CD4-positive, alpha-beta T cell treated with Interleukin-6 at 100 ng/mL for 8 hours (primary cell): ENCODE measurements at places on chromosomes 2 and 18.

- no peak for DNase-seq
These were observed 35.4 kb upstream of the METAP1D start for GRCh38 chr2:171964308-171964707.

GRCh38 chr2:135218426-135218825 lies 166.3 kb downstream of the RAB3GAP1 start:
- DNase-seq, result no peak

DNA sequence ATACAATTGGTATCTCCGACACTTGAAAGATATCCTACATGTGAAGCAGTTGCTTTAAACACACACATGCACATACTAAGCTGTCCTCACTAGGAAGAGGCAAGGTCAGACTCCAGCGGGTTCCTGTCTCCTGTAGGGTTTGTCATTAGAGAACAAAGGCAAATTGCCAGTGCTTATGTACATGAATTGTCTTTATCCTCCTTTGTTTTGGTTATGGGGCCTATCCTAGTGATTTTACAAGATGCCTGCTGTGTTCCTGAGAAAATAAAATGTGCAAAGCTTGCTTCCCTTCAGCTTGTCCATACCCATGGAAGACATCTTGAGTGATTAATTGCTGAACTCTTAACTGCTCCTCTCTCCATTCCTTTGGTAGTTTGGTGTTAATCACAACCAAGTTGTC lies 86.7 kb upstream of the SLC39A10 start:
- no peak for DNase-seq

GRCh38 chr2:21326152-21326551 lies 202.4 kb downstream of the TDRD15 start:
- DNase-seq, result no peak

- no peak for DNase-seq
These were observed 165.8 kb upstream of the TCF4 start for GRCh38 chr18:55753643-55754263.

- DNase-seq, result no peak
These were observed 814.5 kb upstream of the RAB6C start for GRCh38 chr2:129165006-129165405.

GRCh38 chr2:136207030-136207623 lies 89.2 kb upstream of the CXCR4 start:
- DNase-seq, result no peak

DNA sequence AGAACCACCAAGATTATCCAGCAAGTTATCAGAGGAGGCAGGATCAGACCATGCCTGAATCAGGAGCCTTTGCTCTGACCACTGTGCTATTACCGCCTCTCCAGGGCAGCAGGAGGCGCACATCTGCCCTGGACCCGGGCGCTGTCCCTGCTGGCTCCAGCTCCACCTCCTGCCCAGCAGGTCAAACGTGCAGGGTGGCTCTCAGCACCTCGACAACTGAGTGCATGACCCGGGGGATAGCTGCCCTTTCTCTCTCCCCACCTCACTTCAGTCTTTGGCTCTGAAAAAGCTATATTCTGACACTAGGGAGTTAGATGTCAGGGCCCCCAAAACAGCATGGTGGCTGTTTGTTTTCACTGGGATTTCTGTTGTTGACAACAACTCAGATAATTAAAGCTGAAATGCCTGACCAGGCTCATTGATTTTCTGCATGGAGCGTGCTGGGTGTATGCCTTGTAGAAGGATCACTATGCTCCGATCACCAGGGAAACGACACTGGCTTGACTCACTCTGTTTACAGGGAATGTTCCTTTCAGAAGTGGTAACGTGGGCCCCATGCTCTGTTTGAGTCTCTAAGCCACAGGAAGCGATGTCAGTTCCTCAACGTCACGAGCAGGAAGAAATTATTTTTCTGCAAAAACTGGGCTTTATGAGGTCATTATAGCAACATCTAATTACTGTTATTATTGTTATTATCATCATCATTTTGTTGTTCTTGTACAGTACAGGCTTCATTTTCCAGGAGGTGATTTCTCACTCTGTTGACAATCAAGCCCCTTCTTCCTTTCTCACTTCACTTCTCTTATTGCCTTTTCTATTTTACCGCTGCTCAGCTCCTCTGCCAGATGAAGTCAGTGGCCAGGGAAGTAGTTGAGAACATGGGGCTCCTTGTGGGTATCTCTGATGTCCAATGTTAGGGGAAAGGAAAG lies 125.6 kb downstream of the PLB1 start:
- DNase-seq, result peak; percentile 84

GRCh38 chr18:37657493-37657892 lies 91.9 kb upstream of the CELF4 start:
- DNase-seq, result no peak

GRCh38 chr18:38940475-38940862 lies 1374.9 kb upstream of the CELF4 start:
- no peak for DNase-seq

DNA sequence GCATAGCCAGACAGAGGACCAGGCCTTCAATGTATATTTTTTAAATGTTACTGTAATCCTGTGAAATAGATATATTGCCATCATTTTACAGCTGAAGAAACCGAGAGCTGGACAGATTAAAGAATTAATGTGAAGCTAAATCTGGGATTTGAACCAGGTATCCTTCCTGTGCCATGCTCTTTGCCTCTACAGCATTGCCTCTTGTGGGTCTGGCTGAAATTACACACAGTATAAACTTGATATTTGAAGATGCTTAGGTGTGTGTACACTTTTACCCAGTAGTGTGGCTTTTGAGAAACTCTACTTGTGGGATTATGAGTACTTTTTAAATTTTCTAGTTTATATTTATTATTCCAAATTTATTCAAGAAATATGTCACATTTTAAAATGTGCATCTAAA lies 264.5 kb downstream of the CNTNAP5 start:
- no peak for DNase-seq

DNA sequence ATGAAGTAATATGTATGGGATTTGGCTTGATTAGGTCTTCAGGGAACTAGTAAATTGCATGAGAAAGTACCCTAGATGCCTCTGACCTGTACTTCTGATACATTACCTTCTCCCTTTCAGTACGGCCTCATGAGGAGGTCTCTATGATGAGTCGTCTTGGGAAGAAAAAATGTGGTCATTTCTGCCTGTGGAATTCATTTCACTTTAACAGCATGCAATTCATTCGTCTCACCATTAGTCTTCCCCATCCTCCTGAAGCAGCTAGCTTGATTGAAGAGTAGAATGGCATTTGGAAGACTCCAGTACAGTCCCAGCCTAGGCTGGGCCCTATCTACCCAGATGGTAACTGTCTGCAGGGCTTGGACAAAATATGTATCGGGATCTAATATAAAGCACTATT lies 52.2 kb downstream of the TMX3 start:
- no peak for DNase-seq

- DNase-seq, result no peak
These were observed 18.2 kb downstream of the GNLY start for GRCh38 chr2:85712336-85712735.

- no peak for DNase-seq
These were observed 601.2 kb downstream of the ADCYAP1 start for GRCh38 chr18:1505856-1506255.

- DNase-seq, result no peak
These were observed 96.2 kb upstream of the STK39 start for GRCh38 chr2:168343586-168343985.

- no peak for DNase-seq
These were observed 47.7 kb downstream of the HS6ST1 start for GRCh38 chr2:128270672-128271596.

GRCh38 chr18:5073026-5073944 lies 123.8 kb downstream of the AKAIN1 start:
- DNase-seq, result peak; percentile 11

DNA sequence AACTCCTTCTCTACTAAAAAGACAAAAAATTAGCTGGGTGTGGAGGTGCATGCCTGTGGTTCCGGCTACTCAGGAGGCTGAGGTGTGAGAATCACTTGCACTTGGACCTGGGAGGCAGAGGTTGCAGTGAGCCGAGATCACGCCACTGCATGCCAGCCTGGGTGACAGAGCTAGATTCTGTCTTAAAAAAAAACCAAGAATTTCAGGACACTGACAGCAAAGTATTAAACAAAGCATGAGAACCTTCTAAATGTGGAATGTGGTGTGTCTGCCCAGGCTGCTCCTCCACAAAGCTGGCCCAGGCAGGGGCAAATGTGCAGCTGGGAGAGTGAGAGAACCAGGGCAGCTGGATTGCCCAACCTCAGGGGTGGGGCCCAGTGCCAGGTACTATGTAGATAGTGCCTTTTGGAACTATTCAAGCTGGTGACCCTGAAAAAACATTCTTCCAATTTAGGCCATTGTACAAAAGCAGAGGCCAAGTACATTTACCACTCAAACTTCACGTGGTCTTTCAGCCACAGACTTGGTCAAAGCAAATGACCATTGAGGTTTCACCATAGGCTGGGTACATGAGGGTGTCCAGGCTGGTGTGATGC lies 6.7 kb upstream of the UGT1A5 start:
- DNase-seq, result no peak

DNA sequence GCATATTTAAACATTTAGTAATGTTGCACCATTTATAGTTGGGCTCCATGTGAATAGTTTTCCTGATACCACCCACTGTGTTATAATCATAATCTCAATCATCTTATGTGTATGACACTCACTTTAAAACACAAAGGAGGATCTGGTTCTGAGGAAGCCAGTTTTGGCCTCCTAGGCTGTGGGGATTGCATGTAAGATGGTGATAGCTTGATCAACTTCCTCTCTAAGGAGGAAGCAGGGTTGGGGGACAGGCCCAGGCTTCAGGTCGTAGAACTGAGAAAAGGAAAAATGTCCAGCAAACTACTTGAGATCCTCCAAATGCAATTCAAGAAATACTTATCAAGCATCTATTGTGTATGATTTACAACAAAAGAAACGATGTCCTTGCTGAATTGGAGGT lies 4.9 kb upstream of the PPM1B start:
- no peak for DNase-seq

DNA sequence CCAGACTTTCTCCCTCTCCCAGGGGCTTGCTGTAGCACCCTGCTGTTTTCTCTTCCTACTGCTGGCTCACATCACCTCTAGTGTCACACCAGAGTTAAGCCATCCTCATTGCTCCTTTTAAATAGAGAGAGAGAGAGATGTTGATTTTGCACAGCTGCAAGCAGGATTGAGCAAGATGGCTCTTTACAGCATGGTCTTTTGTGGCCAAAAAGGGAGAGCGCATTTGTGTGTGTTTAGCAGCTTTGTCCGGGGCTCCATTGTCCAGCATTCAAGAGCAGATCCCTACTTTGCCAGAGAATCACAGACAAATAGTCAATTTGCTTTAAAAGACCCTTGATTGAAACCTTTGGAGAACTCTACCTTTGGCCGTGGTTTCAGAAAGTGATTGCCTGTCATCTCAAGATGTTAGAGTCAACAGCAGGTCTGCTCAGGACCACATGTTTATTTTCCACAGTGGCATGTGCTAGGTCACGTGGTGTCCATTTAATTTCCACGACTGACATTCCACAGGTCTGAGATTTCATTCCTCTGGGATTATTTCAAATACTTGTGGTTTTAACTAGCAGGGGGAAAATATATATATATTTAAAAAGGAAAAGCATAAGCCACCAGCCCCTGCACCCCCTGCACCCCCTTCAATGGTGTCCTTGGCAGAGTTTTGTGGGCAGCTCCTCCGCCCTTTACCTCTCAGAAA lies 359.9 kb upstream of the SLC14A2 start:
- DNase-seq, result no peak

- no peak for DNase-seq
These were observed 183.9 kb upstream of the ETAA1 start for GRCh38 chr2:67213270-67213670.

- no peak for DNase-seq
These were observed 195.1 kb downstream of the RTP5 start for GRCh38 chr2:242064364-242065250.

- no peak for DNase-seq
These were observed 916.6 kb downstream of the CCDC85A start for GRCh38 chr2:57100436-57100835.

DNA sequence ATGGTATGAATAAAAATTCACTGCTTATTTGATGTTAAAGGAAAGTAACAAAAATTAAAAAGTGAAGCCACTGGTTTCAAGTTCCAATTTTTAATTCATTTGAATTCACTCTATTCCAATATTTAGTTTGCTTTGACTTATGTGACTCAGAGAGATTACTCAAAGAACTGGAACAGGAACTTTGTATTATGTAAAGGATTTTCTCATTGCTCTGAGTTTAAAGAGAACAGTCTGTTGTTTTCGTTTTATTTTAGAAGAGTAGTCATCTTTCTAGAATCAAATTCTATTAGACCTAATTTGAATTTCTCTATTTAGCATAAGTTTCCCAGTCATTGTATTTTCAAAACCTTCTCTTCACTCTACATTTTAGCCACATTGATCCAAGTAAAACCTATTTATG lies 300.1 kb upstream of the SLC8A1 start:
- no peak for DNase-seq

GRCh38 chr18:72849671-72850070 lies 18.1 kb downstream of the NETO1 start:
- no peak for DNase-seq

GRCh38 chr2:74849228-74849892 lies 15.4 kb downstream of the HK2 start:
- peak; percentile 67 for DNase-seq

DNA sequence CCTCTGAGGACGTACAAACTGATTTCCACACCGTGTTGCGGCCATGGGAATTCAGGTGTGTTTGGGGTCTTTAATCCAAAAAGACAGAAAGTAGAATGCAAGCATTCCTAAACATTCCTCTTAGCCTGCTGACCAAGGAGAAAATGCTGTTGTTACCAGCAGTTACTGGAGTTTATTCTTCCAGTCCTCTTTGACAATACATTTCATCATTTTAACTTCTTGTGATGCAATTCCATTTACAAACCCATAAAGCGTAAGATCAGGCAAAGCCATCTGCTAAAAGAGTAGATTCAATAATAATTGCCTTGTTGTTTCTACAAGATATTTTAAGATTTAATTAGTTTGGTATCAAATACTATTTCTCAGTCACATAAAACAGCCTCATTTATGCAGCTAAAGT lies 32.7 kb downstream of the SPIRE1 start:
- no peak for DNase-seq

- no peak for DNase-seq
These were observed 24.1 kb downstream of the GPR35 start for GRCh38 chr2:240649331-240649730.

DNA sequence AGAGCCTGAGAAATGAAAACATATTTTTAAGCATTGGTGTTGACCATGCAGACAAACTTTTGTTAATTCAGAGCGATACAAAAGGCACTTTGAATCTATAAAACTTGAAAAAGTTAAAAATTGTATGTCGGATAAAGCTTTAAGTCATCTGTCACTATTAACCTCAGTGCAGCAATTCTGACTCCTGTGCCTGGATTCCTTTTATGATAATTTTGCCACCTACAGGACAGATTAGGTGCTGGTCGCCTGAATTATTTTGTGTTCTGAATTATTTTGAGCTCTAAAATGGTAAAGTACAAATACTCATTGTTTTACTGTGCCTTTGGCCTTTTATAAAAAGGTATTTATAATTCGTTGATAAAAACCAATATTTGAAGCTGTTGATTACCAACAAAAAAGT lies 19.4 kb upstream of the RNF138 start:
- DNase-seq, result peak; percentile 48

- DNase-seq, result no peak
These were observed 956 bp downstream of the ESPNL start for GRCh38 chr2:238100821-238101771.

- DNase-seq, result no peak
These were observed 225.4 kb downstream of the FAM210A start for GRCh38 chr18:13500869-13501542.
